Activated CD4-positive, alpha-beta T cell treated with anti-CD3 and anti-CD28 coated beads for 48 hours (primary cell): ENCODE measurements at places on chromosomes 4 and X.

DNA sequence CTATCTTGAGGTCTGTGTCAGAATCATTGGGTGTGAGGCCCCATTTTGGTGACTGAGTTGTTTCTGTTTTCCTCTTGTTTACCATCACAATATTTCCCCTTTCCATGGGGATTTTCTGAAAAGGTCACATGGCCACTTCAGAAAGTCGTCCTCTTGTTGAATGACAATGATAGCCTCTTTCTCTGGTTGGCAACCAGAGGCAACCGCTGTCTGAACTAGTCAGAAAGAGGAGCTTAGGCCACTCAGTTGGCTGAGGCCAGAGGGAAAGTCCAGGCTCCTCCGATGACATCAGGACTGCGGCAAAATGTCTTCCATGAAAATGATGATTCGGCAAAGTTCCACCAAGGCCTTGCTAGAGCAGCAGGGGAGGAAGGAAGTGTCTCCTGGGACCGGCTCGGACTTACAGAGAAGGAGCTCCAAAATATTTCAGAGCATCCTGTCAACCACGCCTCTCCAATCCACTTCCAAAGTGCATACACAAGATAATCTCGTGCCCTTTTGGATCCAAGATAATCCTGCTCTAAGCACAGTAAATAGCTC, 19.1 kb upstream of the RBM47 start:
- DNase-seq, result no peak

GRCh38 chr4:99404595-99405287, 30.4 kb downstream of the ADH7 start:
- DNase-seq, result peak; percentile 18

DNA sequence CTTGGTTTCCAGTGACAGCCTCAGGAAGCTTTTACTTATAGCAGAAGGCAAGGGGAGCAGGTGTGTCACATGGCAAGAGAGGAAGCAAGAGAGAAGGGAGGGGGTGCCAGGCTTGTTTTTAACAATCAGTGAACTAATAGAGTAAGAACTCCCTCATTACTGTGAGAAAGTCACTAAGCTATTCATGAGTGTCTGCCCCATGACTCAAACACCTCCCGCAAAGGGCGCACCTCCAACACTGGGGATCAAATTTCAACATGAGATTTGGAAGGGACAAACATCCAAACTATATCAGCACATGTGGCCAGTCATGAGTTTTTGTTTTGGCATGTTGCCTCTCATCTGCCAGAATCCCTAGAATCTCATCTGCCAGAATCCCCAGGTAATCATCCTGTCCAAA, 183.5 kb upstream of the C1QTNF7 start:
- no peak for DNase-seq

DNA sequence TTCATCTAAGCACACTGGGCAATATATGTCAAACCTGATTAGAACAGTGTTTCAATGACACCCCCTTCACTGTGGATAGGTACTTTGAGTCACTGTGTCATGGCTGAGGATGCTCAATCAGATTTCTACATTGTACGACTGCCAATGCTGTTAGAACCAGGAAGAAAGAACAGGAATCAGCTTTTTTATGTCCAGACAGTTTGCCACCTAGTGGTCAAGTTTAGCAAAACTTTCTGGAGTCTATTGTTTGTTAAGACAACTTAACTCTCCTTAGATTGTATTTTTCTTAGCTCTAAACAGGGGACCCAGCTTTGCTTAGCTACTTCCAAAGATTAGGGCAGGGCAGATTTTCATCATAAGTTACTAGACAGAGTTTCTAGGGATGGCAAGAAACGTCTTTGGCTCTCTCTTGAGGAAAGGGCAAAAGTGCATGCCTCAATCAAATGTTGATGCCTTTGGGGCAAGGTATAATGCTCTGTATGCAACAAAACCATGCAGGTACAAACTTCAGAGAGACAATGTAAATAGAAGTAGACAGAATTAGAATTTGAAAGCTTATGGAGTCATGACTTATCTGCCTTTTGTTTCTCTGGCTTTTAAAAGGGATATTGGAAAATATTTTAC, 40.5 kb upstream of the BMP3 start:
- no peak for DNase-seq

DNA sequence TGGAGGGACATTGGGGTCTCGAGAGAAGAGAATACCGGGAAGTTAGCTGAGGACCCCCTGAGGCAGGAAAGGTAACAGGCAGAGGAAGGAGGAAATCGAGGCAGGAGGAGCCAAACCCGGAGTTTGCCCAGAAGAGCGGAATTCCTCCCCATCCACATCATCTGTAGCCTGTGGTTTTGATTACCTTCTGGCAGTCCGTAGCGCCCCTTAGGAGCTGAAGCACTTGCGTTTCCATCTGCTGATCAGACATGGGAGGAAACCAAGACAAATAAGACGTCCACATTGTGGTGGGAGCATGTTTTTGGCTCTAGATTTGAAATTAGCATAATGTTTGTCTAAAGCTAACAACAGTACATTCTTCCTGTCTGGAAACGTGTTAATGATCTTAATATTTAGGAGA, 26.8 kb upstream of the HMX1 start:
- no peak for DNase-seq

- no peak for DNase-seq
Measured at GRCh38 chr4:106907216-106907615, 128.9 kb downstream of the DKK2 start.

DNA sequence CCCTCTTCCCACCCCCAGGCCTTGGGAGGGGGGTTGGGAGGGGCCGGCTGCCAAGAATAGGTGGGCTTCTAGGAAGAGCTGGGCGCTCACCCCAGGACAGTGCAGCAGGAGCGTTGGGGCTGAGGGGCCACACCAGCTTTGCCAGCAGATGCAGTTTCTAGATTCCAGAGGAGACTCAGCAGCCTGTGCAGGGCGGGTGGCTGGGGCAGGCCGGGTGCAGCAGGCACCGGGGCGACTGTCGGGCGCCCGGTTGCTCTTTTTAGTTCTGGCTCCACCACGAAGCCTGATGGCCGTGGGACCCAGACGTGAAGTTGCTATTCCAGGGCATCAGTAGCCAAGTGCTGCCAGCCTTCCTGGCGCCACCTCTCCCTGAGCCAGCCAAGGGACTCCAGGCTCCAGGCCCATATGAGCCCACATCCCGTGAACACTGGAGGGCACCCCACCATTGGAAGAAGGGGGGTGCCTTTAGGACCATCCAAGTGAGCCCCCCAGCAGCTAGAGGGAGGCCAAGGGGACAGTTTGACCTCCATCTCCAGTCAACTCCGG, 5.8 kb downstream of the SSR4 start:
- DNase-seq, result no peak

DNA sequence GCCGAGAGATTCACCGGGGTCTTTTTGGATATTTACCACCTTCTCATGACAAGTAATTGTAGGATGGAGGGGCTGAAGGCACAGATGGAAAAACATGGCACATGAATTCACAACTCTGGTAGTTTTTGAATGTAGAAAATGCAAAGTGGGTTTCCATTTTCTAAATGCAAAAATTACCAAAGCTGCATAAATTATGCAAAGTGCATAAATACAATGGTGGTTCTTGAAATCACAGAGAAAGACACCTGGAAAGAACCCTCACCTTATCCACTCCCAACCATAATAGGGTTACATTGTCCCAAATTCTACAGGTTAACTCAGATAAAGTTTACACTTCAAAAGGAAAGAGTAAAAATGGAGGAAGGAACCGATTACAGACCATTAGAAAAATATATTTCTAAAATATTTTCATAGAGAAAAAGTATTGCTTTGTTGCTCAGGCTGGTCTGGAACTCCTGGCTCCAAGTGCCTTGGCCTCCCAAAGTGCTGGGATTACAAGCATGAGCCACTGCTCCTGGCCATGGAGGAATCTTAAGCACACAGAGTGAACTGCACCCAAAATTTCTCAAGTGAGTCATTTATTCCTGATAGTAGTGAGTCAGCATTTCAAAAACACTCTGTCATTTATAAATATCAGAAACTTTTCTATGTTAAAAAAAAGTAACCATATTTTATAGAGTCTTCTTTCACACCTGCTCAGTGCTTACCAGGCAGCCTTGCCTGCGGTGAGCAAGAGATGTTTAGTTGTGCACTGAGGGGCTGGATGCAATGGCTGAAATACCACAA, 101.4 kb downstream of the FIP1L1 start:
- DNase-seq, result no peak
